KG1 (cell line): ENCODE measurements at places on chromosomes 3 and 15.

- DNase-seq, result no peak
Observed at GRCh38 chr3:127217596-127218453, 24.9 kb downstream of the PRR23E start.

- DNase-seq, result no peak
Observed at GRCh38 chr3:45210308-45211041, 15.6 kb downstream of the TMEM158 start.

- no peak for DNase-seq
Observed at GRCh38 chr3:106719583-106719982, 657.7 kb upstream of the CCDC54 start.

GRCh38 chr3:53834429-53835095, 11.7 kb downstream of the CHDH start:
- DNase-seq, result no peak

- DNase-seq, result no peak
Observed at GRCh38 chr3:15289661-15290060, 42.7 kb downstream of the SH3BP5 start.

- no peak for DNase-seq
Observed at GRCh38 chr3:21859124-21860081, 108.4 kb upstream of the ZNF385D start.

DNA sequence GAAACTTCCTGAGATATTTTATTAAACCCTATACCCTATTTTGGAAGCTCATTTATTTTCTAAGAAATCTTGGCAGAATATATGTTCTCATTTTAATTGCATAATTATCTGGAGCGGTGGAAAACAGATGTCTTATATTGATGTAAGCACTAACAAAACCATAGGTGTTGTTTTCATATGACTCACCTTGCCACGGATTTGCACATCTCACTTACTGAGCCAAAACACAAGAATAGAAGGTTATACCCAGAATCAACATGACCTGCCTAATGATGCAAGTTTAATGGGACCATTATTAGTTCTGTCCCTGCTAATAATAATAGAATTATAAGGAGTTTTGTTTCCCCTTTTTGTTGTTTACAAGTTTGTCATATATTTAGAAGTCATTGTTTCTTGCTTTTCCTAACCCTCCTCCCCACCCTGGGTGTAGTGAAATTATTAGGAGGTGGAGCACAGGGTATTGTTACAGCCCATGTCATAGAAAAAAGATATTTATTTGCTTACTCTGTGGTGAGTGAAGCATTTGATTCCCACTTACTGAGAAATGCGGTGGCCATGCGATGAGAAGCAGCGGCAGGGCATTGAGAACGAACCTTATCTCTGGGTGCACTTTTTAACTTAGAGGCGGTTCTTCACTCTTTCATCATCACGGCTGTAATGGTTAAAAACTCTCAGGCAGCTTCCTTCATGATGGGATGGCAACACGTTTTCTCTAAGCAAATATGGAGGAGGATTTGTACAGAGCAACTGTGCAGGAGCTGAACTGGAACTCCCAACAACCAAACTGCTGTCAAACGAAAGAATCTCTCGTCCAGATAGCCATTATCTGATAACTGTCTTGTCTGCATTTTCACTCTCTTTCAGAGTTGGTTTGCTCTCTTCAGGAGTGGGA, 521 bp downstream of the IL5RA start:
- no peak for DNase-seq

DNA sequence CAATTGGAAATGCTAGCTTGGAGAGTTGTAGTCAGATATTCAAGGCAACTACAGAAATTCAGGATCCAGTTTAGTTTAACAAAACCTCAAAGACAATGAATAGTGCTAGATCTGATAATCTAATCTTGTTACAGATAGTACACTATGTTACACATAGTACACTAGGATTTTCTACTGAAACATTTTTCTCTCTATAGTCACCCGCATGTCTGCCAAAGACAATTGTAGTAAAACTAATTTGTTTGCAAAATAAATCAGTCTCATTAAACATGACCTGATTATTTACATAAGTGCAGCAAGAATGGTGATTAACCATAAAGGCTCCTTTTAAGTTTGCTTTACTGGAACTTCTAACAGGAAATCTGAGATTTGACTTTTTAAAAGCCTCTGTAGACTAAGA, 52.0 kb downstream of the ILDR1 start:
- no peak for DNase-seq

- DNase-seq, result peak; percentile 84
Observed at GRCh38 chr3:38805765-38806386, 10.1 kb downstream of the SCN10A start.

DNA sequence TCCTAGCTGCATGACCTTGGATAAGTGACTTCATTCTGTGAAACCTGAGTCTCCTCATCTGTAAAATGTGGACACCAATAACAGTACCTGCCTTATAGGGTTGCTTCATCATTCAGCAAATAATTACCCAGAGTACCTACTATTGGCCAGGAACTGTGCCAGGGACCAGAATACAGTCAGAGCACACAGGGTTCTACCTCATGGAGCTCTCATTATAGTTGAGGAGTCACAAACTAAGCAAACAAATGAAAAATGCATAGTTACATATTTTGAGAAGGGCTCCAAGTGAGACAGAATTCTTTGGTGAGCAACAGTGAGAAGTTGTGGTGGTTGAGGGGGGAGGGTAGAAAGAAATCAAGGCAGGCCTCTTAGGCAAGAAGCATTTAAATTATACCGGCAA, 308.6 kb upstream of the WNT5A start:
- DNase-seq, result no peak

DNA sequence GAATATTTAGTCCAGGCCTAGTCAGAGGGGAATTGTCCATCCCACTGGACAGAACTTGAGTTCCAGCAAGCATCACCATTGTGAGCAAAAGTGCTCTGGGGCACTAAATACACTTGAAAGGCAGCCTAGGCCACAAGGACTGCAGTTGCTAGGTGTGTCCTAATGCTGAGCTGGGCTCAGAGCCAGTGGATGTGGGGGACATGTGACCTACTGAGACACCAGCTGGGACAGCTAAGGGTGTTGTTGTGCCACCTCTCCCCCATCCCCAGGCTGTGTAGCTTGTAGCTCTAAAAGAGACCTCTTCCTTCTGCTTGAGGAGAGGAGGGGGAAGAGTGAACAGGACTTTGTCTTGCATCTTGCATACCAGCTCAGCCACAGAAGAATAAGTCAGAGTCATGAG, 120.9 kb downstream of the DTWD1 start:
- DNase-seq, result no peak

GRCh38 chr3:107488942-107489341, 33.8 kb upstream of the BBX start:
- DNase-seq, result no peak

- no peak for DNase-seq
Observed at GRCh38 chr3:101849714-101850245, 466 bp downstream of the NFKBIZ start.

- no peak for DNase-seq
Observed at GRCh38 chr3:151305775-151306151, 10.9 kb downstream of the GPR87 start.

GRCh38 chr3:33071946-33072345, 25.0 kb downstream of the GLB1 start:
- no peak for DNase-seq

- DNase-seq, result no peak
Observed at GRCh38 chr3:175233957-175234940, 375.1 kb downstream of the NAALADL2 start.

- DNase-seq, result no peak
Observed at GRCh38 chr3:153163756-153164550, 1.9 kb downstream of the RAP2B start.

DNA sequence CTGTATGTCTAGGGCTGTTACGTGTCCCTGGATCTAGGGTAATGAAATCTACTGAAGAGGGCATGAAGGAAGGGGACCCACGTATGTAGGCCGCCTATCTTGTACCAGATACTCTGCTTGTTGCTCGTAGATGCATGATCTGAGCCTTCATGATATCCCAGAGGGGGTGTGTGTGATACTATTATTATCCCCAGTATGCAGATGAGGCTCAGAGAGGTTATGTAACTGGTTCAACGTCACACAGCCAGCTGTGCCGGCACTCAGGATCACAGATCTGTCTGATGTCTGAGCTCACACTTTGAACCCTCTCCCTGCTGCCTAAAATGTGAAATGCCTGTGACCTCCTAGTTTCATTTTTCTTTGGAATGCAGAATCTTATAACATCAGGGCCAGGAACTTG, 36.2 kb upstream of the SEC13 start:
- no peak for DNase-seq

DNA sequence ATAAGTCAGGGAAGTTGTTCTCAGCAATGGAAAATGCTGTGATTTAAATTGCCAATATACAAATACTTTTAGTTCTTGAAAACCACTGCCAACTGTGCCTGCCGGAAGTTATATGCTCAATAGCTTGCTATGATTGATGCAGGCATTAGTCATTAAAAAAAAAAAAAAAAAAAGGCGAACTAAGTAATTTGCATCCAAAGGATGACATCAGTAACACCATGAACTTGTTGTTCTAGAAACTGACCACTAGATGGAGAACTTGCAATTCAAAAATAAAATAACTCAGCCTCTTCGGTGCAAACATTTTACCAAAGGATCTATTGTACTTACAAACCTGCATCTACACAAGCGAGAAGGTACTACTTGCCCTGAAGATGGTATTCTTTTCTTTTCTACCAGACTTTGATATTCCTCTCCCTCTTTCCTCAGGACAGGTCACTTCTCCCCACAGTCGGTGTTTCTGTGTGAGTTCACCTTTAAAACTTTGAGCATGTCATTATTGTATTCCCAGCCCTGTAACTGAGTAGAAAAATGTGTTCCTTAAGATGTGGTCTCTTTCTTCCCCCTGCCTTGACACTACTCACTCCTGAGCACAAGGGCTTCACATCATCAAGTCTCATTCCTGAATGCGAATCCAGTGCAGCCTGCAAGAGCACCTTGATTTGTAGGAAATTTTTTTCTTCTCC, 115.0 kb upstream of the VEPH1 start:
- peak; percentile 45 for DNase-seq

- no peak for DNase-seq
Observed at GRCh38 chr3:64267721-64268604, 42.7 kb upstream of the PRICKLE2 start.

DNA sequence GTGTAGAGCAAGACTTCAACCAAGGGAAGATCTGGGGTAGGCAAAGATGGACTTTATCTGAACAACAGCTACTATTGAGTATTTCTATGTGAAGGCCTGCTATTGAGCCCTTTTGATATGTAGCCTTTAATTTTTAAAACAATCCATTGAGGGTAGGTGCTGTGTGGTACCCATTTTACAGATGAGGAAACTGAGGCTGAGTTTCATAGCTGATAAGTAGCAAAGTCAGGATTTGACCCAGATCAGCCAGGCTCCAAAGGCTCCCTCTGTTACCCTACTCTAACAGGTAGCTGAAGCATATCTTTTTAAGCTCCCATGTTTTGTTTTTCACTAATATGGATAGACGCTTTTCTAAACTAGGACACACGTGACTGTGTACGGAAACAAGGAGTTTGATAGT, 2.4 kb upstream of the FGD5 start:
- DNase-seq, result no peak

DNA sequence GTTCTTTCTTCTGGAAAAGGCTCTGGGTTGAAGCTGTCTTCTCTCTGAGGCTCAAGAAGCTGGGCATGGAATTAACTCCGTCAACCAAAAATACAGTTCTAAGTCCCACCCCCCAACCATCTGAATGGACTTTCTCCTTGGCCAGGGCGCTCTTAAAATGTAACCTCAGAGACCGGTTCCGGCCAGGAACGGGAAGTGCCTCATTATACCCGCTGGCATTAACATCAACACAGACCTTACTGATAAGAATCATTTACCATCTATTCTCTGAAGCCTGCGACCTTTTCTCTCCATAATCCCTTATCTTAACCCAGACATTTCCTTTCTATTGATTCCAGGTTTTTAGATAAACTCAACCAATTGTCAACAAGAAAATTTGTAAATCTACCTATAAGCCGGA, 64.7 kb downstream of the ATP1B3 start:
- DNase-seq, result no peak
